ENCODE measurements at places on chromosomes 16 and 17.

- no peak for DNase-seq
Observed at GRCh38 chr16:57748596-57748995, 13.0 kb downstream of the KATNB1 start.

- no peak for DNase-seq
Observed at GRCh38 chr17:59047616-59048015, 59.1 kb downstream of the TRIM37 start.

GRCh38 chr17:58294034-58294433, 13.3 kb upstream of the MPO start:
- DNase-seq: no peak

GRCh38 chr16:4239020-4239419, 2.9 kb downstream of the SRL start:
- no peak for DNase-seq

DNA sequence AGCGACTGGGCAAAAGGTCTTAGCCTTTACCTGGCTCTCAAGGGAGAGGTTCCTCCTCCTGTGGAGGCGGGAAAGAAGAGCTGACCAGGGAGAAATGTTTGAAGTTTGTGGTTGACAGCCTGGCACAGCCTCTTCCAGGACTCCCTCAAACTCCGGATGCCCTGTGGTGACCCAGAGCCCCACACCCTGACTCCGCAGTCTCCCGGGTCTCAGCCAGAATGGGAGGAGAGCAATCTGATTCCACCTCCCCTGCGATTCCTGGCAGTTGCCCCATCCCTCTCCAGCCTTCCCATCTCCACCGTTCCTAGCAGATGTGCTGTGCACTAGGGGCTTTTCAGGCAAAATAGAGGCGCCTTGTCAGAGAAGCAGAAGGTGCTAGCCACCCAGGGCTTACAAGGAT, 5.5 kb upstream of the DNAI2 start:
- DNase-seq: no peak

GRCh38 chr16:73308771-73309170, 260.8 kb upstream of the ZFHX3 start:
- no peak for DNase-seq

DNA sequence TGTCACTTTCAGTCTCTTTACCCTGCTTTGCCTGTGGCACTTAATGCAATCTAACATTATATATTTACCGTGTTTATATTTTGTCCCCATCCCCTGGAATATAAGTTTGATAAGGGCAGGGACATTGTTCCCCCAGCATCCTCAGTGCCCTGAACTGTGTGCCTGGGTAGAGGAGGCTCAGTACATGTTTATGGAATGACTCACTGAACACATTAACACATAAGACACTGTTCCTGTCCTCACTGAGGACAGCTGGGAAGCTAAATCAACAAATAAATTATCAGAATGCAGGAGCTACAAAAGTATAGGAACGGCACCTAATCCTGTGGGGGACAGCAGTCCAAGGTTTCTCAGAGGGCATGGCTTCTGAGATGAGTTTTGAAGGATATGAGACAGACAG, 27.8 kb downstream of the GRIN2A start:
- DNase-seq: no peak

DNA sequence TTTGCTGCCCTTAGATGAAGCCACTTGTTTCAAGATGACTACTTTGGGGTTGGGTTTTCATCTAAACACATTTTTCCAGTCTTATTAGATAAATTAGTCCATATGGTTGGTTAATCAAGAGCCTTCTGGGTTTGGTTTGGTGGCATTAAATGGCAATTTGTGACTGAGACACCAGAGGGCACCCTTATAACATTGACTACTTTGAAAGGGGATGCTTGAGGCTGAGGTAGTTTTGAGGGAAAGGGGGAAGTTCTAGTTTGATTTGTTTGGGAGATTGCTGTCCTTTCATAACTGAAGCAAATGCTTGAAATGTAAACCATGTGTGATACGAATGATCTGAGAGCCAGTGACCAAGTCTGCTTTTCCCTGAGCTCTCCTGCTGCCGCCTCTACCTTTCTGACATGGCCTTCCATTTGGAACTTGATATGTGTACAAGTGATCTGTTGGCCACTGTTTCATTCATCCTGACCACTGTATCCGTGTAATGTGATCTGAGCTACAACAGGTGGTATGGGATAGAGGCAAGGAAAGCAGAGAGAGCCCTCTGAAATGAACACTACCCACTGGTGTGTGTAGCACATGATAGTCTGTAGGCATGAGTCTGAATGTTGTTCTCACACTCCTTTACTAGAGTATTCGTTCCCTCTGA, 5.8 kb upstream of the RARA start:
- DNase-seq: peak; percentile 67

DNA sequence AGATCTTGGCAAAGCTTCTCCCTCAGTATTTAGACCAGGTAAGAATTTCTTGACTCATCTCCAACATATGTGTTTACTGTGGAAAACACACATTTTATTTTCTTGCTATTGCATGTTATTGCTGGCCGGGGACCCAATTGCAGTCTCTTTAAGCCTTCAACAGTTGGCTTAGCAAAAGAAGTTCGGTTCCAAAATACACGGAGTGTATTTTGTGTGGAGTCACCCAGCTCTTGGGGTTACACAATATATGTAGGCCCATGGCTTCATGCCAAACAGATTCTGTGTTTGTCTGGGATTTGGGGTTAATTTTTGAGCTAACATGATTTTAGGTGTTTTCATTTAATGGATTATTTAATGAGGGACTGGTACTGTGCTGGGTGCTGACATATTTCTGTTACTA, 4.0 kb downstream of the ALDH3A2 start:
- DNase-seq: no peak

DNA sequence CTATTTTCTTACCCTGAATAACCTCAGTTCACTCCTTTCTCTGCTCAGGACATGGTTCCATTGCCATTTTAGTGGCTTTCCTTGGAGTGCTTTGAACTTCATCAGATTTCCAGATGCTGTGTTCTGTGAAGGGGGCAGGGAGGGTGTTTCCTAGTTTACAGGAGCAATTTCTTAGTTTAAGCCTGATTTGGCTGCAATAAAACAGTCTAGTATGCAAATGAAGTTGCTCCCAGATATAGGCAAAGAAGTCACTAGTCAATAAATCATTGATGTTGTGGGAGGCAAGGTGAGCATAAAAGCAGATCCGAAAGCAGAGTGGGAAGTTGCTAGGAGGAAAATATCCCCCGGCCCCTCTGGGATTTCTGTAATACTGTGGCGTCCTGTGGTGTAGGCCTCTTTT, 202.3 kb downstream of the HS3ST4 start:
- no peak for DNase-seq

GRCh38 chr17:57207396-57207795, 48.9 kb upstream of the MSI2 start:
- no peak for DNase-seq

GRCh38 chr16:73605309-73605708, 557.4 kb upstream of the ZFHX3 start:
- no peak for DNase-seq

GRCh38 chr16:89826531-89827382, 1.5 kb upstream of the SPIRE2 start:
- DNase-seq: no peak

DNA sequence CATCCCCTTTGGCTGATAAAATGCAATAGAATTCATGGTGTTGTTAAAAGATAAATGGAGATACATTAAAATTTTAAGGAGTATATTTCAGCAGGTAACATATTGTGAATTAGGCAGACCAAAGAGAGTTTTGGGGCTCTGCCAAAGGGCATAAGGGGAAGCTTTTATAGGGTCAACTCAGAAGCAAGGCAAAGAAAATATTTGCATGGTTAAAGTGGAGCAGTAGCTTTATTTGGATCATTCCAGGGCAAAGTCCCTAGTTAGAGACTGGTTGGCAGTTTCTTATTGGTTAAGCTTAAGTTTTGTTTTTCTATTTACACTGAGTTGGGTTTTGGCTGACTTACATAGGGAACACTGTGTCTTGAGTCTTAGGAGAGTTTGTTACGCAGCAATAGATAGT, 75.1 kb upstream of the CA10 start:
- DNase-seq: no peak

GRCh38 chr16:27746076-27746855, 196.3 kb downstream of the KATNIP start:
- DNase-seq: no peak

DNA sequence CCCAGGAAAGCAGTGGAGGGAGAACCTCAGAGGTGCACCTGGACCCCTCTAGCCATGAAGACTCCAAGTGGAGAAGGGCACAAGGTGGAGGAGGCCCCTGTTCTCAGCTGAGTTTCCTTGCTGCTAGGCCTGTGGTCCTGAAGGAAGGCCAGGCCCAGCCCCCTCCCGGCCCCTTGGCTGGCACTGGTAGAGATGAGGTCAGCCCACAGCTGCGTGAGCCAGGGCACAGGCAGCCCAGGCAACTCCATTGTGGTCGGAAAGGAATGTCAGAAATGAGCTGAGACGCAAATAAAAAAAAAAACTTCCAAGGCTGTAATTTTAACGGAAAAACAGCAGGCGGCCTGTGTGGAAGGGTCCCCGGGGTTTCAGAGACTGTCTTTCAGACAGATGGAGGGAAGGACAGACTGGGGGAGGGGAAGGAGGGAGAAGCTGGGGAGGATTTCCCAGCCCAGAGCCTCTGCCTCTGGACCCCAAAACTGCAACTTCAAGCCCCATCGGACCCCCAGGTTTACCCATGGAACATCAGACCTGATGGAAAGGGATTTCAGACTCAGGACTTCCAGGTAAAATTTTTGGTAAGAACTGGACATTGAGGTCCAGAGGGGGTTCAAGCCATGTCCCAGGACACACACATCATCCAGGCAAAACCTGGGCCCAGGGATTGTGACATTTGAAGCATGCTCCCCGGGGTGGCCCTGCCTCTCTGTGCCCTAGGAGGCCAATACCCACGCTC, 25.6 kb upstream of the MRPS23 start:
- peak; percentile 95 for DNase-seq

DNA sequence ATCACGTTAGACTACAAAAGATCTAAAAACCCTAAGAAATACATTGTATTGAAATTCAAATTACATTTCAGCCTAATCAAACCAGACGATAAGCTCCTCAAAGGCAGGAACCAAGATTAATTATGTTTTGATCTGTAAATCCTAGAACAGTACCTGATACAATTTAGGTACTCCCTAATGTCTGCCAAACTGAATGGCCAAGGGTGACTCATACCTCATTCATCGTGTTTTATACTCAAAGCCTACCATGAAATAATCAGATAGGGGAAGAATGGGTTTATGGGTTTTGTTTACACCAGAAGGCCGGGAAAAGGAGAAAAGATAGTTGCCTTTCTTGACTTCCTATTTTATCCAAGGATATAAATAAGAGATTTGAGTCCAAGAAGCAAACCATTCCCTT, 19.3 kb downstream of the MMD start:
- no peak for DNase-seq

GRCh38 chr16:2535625-2536013, 2.2 kb upstream of the PDPK1 start:
- DNase-seq: peak; percentile 65

DNA sequence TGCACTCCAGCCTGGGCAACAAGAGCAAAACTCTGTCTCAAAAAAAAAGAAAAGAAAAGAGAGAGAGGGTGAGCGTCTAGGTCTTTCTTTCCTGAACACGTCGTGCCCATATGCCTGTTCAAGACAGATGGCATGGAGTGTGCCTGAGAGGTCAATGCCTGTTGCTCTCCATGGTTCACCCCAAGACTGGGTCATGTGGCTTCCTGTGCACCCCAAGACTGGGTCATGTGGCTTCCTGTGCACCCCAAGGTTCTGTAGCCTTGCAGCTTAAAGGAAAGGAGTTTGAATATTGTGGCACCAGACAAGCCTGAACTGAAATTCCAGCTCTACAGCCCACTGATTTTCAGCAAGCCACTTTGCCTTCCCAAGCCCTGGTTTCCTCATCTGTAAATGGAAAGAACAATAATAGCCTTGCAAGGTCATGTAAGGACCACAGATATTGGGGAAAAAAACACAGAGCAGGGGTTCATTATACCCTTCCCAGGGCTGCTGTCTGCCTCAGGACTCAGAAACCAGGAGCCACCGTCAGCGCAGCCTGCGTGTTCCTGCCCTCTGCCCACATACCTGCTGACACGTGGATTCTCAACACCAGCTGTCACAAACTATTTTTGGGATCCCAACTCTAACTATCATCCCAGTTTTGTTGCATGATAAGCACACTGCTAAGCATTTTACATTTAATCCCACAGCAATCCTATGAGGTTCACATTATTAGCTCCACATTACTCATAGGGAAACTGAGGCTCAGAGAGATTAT, 18.0 kb upstream of the NAGS start:
- DNase-seq: no peak

DNA sequence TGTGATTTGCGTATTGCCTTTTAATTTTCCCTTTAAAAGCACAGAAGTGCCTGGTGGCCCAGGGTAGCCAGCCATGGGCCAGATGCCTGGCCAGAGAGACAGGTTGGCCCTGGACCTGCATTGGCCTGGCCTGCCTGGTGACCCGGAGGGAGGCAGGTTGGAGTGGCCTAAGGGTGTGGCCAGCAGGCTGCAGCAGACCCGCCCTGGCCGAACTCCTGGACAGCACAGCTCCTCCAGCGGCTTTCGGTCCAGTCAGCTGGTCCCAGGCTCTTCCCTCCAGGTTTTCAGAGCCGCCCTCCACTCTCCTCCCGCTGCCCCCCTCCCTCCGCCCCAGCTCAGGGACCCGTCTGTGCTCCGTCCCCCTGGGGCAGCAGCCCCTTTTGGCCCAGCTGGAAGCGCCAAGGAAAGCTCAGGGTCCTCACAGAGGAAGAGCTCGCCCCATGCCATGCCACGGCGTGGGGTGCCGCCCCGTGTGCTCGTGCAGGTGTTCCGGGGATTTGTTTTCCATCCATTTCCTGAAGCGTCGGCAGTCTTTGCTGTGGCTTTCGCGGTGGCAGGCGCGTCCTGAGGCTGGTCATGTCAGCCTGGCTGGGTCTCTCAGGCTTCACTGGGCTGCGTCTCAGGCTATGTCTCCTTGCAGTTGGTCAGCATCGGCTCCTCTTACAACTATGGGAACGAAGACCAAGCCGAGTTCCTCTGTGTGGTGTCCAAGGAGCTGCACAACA, 18.1 kb downstream of the PRSS27 start:
- no peak for DNase-seq

DNA sequence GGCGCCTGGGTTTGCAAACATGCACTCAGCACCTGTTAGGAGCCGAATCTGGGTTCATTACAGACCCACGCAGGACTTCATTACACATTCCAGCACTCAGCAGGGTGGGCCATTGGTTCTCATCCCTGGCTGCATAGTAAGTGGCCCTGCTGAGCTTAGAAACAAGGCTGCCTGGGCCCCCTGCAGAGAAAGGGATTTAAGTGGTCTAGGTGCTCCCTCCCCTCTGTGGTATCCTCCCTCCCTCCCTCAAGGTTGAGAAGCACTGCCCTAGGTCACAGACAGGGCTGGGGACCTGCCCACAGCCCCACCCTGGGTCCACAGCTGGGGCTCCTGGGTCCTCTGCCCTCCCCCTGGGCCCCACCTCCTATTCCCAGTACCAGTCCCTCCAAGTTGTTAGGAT, 28.3 kb downstream of the WNT3 start:
- no peak for DNase-seq

Measured in brain microvascular endothelial cell (primary cell).